Choroid plexus epithelial cell (primary cell): ENCODE measurements at places on chromosomes 13 and 19.

DNA sequence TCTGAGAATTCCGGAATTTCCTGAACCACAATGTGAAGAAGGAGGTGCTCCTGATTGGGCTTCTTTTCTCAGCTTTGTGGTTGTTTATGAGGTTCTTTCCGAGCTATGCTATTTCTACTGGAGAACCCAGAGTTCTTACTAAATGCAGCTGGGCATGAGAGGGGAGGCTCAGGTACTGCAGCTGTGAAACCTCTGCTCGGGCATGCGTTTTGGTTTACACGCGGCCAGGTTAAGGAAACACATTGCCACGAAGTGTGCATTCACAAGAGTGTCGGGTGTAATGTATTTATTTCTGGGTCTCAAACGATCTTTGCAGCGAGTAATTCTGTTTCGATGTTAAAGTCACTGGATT is 661 bp upstream of the MIR17HG start:
- DNase-seq, result peak; percentile 27

DNA sequence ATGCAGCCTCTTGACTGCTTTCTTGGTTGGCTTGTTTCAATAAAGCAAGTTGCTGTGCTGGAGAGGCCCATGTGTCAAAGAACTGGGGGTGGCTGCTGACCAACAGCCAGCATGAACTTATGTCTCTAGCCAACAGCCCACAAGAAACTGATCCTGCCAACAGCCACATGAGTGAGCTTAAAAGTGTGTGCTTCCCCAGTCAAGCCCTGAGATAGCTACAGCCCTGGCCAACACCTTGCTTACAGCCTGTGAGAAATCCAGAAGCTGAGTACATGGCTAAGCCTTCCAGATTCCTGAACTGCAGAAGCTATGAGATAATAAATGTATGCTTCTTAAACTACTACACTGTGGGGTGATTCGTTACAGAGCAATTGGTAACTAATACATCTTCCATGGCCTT is 38.9 kb upstream of the IPO5 start:
- peak; percentile 41 for DNase-seq

- DNase-seq, result no peak
Measured at GRCh38 chr13:21237081-21237480, 60.6 kb downstream of the MRPL57 start.

- DNase-seq, result no peak
Measured at GRCh38 chr19:55485439-55486011, 537 bp downstream of the NAT14 start.

DNA sequence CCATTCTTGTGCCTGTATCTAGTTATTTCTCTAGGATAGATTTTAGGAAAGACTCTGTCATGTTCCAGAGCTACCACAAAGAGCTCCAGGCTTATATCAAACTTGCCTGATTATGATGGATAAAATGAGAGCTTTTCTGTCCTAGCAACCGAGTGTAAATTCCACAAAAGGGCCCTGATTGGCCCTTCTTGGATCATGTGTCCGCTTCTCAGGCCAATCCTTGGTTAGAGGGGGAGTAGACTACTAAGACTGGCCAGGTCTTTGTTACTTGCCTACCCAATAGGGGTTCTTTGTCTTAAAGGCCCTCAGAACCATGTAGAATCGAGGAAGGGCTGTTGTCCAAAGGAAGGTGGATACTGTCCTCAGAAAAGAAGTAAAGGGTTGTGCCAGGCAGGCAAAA is 2.4 kb downstream of the DHX34 start:
- DNase-seq, result peak; percentile 82

DNA sequence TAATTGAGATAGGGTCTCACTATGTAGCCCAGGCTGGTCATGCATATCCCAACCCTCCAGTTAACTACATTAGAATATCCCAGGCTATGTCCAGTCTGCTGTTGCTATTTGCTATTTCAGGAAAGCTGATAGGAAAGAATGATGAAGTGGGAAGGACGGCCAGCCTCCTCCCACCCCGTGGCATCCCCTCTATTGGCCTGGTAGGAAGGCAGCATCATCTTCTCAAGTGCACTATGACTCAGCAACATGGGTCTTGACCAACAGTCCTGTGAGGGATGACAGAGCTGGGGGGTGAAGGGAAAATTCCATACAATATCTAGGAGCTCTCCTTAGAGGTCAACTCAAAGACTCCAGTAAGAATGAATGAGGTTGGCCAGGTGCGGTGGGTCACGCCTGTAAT is 48.0 kb upstream of the ABCC4 start:
- DNase-seq, result peak; percentile 11

DNA sequence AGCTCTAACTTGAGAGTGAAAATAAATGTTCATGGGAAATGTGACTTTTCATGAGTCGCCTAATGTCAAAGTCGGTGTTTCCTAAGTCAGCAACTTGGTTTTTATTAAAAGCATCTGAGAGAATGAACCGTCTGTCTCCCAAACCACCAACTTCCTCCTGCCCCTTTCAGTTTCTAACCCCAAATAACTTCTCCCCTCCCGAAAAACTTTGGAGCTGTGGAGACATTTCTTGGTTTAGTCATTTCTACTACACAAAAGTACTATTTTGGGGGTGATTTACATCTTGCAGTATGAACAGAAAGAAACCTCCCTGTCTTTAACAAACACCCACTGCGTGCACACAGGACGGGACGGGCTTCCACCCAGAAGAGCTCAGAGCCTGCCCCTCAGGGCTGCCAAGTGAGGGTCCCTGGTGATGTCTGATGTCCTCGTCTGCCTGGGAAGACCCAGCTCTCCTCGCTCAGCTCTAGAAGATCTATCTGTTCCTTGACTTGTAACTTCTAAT is 65.0 kb downstream of the RASA3 start:
- no peak for DNase-seq

DNA sequence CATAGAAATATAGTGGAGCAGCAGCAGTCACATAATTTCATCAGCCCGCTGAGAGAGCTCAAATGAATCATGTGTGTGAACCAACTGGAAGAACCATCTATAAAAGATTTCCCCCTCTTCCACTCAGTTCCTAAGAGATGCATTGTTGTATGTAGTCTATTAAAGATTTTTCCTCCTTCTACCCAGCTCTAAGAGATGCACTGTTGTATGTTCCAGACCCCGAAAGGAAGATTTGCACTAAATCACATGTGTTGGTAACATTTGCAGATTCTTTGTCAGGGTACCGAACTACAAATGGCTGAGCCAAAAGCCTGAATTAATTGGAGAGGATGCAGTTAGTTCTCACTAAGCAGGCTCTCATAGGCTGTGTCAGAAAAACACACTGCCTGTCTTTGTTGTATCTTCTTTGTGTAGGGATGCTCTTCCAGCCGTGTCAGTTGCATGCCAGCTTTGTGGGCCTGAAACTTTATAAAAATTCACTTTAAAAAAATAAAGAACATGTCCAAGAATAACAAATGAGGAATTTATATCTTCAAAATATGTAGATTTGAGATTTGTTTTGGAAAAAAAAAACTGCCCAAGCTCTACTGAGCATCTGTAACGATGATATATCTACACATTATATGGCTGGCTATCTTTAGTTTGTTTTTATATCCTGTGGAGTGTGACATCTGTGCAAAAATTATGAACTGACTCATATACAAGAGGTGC is 223.1 kb downstream of the MZT1 start:
- DNase-seq, result peak; percentile 64

DNA sequence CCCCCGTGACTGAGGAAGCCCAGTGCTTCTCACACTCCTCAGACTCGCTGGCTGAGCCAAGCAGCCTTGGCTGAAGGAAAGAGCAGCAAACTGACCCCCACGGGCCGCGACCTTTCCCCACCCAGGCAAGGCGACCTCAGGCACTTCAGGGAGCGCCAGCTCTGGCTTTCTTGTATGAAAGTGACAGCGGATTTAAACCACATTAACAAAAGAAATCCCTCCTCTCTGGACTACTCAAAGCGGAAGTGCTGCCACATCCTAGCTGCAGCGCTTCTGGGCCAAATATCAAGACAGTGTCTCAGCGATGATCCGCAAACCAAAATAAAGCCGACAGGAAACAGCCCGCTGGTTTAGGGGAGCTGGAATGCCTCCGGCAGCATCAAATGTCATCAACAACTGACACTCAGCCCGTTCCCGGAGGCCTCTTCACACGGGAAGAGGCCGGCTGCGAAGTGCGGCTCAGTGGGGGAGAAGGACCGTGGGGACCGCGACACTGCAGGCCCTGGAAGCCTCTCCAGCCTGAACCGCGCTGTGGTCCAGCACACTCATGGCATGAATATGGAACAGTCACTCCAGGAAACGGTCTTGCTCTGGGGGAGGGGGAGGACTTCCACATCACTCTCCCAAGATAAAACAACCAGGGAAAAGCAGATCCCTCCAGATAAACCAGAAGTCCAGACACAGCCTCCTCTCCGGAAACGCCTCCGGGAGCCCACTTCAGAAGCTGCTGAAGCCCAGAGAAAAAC is 1.4 kb downstream of the RASA3 start:
- peak; percentile 86 for DNase-seq

DNA sequence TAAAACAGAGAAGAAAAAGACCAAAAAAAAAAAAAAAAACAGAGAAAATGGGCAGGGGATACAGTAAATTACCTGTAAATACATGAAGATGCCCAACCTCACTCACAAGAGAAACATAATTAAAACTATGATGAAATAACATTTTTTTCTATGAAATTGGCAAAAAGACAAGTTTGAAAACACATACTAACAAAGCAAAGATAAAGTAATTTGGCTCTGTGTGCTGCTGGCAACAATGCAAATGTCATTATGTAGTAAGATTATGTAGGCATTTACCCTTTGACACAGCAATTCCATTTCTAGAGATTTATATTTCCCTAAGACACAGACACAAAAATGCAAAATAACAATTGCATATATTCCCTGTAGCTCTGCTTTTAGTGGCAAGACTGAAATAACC is 20.2 kb downstream of the ZC3H13 start:
- peak; percentile 14 for DNase-seq

DNA sequence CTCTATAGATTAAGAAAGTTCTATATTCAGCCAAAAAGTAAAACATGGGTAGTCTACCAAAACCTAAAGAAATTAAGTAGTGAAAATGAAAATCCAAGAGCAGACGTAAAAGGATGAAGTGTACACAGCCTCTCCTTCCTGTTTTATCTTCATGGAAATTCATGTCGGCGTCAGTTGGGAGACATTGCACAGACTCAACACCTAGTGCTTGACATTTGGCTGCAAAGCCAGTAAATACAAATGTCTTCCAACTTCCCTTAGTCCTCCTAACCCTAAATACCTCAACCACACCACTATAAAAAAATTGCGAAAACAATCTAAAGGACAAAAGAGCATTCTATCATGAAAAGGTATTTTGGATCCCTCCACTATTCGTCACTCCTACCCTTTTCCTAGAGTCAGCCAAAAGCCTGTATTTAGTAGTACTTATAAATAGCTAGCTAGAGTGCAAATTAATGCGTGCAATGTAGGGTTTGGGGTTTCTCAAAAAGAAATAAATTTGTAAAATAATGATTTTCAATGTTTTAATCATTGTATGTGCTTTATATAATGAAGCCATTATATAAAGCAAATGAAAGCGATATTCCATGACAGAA is 56.4 kb upstream of the TRPC4 start:
- DNase-seq, result no peak

GRCh38 chr13:26280295-26280694 is 26.4 kb downstream of the CDK8 start:
- DNase-seq, result peak; percentile 33

DNA sequence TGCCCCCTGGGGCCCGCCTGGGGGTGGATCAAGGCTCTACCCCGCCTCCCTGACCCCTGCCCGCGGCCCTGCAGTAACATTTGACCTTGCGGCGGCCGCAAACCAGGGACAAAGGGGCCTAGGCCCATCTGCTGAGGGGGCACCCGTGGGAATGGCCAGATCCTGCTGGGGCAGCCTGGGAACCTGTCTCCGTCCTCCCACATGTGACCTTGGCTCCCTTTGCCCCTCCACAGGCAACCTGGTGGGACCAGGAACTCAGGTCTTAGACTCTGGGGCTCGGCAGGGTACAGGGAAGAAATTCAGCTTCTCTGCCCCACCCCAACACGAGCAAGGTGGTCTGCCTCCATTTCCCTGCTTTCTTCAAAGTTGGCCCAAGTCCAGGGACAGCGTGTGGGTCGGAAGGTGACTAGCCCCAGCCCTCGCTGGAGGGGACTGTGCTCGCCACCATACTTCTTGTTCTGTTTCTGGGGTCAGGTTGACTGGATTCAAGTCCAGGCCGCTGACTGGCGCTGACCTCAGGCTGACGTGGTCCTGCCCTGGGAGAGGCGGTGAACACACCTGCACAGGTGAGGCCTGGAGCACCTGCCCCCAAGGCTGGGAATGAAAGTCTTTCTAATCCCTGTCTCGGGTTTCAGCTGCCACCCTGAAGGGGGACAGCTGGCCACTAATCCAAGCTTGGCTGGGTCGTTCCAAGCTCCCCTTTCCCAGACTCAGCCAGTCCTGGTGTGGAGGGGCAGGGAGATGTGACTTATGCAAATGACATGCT is 2.5 kb upstream of the NR2F6 start:
- no peak for DNase-seq

DNA sequence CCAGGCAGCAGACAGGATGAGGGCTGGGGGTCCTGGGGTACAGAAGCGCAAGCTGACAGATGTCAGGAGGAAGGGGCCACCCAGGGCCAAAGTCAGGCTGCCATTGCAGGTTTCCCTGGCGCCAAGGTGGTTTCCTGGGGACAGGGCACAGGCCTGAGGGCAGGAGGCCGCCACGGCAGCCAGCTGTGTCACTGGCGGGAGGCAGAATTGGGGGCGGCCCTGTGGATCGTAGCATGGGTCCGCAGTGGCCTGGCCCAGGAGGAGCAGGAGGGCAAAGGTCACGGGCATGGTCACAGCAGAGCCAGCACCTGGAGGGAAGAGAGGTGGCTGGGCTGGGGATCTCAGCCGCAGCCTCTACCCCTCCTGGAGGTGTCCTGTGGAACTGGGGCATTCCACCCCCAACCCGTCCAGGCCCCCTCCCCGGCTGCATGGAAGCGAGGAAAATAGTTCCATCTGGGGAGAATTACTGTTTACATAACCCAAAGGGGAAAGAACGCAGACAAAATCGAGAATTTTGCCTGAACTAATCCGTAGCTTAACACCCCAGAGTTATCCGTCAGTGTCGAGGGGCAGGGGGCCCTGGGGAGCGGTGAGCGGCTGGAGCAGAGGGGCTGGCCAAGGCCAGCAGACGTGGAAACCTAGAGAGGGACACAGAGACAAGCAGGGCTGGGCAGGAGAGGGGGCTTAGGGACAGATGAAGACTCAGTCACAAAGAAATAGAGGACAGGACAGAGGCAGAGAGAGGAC is 1.9 kb downstream of the NTN5 start:
- DNase-seq, result no peak

DNA sequence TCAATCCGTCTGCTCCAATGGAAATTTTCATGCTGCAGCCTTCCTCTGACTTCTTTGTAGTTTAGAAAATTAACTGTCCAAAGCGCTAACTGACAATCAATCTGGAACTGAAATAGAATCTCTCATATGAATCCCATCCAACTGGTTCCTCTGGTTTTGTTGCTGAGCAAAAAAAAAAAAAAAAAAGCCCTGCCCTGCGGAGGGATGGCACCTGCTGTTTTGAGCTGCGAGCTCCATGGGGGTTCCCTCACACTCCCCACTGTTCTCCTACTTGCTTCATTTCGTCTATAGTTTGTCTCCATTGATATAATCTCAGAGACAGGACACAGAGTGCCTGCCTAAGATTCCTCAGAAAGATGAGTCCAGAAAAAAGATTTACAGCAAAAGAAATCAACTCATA is 33.4 kb downstream of the FAAP24 start:
- DNase-seq, result no peak

- peak; percentile 7 for DNase-seq
Measured at GRCh38 chr13:82947683-82948082, 934.6 kb downstream of the SLITRK1 start.
